ENCODE measurements at places on chromosomes 2 and 18.

- DNase-seq: peak; percentile 73
Observed at GRCh38 chr2:169141713-169142352, 72.5 kb downstream of the DHRS9 start.

GRCh38 chr2:192957425-192957824, 762.7 kb upstream of the TMEFF2 start:
- DNase-seq: no peak

DNA sequence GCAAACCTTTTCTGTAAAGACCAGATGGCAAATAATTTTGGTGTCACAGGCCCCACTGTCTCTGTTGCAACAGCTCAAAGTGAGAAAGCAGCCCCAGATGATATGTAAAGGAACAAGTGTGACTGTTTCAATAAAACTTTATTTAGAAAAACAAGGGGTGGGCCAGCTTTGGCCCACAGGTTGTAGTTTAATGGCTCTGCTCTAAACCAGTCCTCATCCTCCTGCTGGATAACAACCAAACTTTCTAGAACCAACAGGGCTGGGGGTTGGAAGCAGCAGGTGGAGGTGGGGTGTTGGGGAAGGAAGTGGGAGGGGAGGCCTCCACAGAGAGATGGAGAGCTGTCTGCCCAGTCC, 28.8 kb upstream of the INHBB start:
- DNase-seq: no peak

DNA sequence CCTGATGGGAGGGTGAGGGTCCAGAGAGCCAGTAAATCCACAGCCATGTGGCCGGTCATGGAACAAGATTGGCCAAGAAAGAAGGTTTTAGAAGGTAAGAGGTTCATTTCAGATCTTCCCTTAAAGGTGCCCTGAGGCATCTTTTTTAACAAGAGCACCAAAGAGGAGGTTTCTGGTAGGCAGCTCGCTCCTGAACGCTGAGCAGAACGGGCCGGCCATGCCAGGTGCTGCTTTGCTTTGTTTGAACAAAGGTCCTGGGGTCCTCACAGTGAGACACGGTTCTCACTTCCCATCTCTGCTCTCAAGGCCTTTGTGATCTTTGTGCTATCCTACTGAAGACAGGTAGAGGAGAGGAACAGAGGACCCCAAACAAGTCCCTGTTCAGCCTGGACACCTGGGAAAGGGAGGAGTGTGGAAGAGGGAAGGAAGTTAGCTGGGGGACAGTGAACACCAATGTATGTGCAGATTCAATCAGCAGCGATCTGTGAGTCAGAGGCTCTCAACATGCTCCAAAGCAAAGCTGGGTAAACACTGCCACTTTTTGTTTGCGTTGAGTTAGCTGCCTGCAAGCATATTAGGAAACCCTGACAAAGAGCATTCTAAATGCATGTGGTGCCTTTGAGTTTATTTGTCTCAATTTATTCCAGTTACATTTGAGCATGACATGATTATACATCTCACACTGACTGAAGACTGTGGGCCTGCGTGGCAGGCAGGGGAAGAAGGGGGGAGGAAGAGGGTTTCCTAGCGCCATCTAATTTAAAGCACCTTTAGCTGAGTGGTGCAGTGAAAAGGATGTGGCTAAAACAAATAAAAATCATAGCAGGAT, 102.4 kb downstream of the ASB1 start:
- DNase-seq: no peak

- DNase-seq: peak; percentile 77
Observed at GRCh38 chr2:149037851-149038250, 648 bp upstream of the LYPD6B start.

DNA sequence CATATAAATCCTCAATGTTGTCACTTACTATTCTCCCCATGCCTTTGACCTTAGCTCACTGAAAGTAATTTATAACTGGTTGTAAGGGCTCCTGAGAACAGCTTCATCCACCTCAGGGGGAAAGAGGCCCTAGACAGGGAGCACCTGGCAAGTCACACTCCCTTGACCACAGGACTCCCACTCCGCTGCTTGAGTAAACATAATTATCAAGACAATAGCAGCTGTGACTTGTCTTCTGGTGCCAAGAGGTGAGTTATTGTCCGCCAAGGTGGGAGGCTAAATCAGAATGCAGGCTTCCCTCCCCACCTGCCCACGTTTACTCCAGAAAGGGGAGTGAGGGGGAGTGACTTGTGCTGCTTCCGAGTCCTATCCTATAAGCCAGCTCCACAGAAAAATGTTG, 230.6 kb upstream of the LRATD1 start:
- DNase-seq: peak; percentile 56

DNA sequence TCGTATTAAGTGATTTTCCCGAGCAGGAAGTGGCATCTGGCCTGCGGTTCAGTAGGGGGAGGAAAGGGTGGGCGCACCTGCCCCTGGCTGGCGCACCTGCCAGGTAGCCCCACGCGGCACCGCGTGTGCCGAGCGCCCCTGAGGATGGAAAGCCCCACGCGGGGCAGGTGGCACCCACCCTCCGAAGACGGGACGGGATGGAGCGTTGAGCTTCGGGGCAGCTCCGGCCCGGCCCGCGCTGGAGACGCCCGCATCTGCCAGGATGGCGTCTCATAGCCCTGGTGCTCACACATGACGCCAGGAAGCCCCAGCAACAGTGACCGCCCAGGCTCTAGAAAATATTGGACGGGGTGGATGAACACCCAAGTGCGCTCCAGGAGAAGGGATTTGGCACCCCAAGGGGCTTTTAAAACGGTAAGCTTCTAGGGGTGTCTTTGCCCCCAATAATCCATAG, 2.5 kb upstream of the NFATC1 start:
- DNase-seq: peak; percentile 55

DNA sequence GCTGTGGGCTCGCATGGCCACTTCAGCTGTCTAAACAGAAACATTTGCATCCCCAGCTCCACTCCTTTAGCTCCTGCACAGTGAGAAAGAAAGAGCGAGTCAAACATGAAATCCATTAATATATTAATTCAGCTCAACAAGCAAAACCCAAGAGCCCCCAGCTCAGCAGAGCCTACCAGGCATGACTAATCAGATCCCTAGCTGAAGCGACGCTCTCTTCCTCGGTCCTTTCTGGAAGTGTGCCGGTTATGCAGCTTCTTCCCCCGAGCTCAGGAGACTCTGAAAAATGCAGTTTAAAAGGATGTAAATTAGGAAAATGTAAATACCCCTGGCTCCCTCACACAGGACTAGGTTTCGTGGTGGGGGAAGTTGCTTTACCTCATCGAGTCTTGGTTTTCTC, 221.5 kb downstream of the ANKRD30B start:
- DNase-seq: no peak
